ENCODE measurements at places on chromosomes 11 and 22.

- DNase-seq, result no peak
Observed at GRCh38 chr22:19359554-19360299, 68.2 kb upstream of the CLTCL1 start.

- no peak for DNase-seq
Observed at GRCh38 chr22:38107692-38108515, 2.6 kb downstream of the BAIAP2L2 start.

GRCh38 chr11:133172349-133172748 is 360.0 kb downstream of the OPCML start:
- no peak for DNase-seq

GRCh38 chr11:118275176-118275575 is 11.1 kb upstream of the MPZL2 start:
- no peak for DNase-seq

DNA sequence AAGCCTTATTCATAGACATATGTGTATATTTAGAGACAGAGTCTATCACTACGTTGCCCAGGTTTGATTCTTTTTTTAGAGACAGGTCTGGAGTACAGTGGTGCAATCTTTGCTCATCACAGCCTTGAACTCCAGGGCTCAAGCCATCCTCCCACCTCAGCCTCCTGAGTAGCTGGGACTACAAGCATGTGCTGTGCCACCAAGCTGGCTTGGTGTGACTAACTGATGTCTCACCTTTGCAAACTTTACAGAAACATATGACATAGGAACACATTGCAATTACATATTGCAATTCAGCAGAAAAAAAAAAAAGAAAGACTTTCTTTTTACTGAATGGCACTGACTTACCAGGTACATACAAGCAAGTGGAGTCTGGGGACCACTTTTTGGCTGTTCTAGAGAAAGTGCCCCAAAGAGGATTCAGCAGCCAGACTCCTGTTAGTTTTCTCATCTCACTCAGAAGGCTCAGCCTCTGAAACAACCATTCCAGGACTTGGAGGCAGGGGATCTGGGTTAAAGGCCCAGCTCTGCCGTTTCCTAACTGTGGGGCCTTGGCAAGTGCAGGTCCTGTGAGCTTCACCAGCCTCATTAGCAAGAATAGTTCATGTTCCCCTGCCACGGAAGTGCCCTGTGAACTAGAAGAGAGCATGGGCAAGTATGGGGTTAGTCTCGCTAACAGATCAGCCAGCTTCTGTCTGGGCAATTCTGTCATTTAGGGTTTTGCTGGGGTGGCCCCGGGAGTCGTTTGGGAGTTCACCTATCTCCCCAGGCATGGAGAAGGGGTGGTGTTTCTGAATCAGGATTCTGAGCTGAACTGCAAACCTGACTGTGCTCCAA is 11.3 kb upstream of the NFAM1 start:
- no peak for DNase-seq

DNA sequence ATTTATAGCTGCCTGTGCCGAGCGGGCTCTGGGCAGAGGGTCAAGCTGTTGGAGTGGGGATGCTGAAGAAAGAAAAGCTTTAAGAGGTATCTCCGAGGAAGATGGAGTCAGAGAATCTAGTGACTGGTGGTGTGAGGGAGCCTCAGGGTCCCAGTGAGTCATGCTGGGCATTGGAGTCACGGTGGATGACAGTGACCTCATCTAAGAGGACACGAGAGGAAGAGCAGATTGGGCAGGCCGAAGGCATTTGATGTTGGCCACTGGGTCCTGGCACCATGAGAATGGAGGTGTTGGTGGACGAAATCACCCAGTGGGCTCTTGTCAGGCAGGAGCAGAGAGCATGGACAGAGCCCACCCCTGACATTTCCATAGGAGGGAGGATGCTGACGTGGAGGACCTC is 68.4 kb downstream of the TBC1D22A start:
- no peak for DNase-seq

- DNase-seq, result no peak
Observed at GRCh38 chr11:12177739-12178338, 67.4 kb downstream of the MICAL2 start.

DNA sequence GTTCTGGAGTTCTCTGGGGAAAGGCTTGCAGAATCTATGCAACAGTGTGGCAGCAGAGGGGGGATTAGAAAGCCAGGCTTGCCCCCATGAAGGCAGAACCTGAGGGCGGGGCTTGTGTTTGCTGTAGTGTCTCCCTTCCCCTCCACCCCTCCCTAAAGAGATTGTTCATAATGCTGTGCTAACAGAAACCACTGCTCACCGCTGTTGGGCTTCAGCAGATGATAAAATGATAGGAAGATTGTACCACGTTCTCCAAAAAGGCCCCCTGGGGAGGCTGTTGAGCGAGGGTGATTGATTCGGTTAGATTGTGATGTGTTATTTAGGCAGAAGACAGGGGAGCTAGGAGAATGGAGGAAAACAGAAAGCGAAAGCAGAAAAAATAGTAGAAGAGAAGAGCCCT is 215.2 kb upstream of the NCAM1 start:
- DNase-seq, result no peak

- DNase-seq, result no peak
Observed at GRCh38 chr11:65887723-65888162, 528 bp downstream of the FIBP start.

DNA sequence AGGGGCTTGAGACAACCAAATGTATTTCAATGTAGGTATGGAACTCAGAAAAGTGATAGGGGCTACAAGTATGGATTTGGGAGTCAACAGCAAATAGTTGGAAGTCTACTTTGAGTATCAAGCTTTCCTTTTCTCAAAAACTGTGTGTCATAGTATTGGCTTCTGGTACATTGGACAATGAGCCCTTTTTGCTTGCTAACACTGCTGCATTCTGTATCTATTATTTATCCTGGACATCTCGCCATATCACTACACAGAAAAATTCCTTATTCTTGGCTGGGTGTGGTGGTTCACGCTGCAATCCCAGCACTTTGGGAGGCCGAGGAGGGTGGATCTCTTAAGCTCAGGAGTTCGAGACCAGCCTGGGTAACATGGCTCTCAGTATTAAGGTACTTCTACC is 18.4 kb downstream of the CYP2R1 start:
- no peak for DNase-seq

GRCh38 chr11:118180300-118180703 is 3.9 kb upstream of the SCN2B start:
- DNase-seq, result peak; percentile 70

DNA sequence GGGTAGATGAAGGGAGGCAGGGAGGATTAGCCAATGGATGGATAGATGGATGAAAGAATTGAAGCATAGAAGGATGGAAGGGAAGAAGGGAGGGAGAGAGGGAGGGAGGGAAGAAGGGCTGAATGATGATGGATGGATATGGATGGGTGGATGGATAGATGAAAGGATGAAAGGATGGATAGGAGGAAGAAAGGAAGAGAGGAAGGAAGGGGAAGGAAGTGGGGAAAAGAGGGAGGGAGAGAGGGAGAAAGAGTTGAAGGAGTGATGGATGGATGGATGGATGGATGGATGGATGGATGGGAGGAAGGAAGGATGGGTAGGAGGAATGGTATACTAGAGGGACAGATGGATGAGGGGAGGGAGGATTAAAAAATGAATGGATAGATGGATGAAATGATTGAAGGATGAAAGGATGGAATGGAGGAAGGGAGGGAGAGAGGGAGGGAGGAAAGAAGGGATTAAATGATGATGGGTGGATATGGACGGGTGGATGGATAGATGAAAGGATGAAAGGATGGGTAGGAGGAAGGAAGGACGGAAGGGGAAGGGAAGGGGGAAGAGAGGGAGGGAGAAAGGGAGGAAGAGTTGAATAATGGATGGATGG is 145.9 kb downstream of the MN1 start:
- DNase-seq, result no peak

GRCh38 chr22:44396021-44396726 is 83.4 kb upstream of the SHISAL1 start:
- peak; percentile 4 for DNase-seq

DNA sequence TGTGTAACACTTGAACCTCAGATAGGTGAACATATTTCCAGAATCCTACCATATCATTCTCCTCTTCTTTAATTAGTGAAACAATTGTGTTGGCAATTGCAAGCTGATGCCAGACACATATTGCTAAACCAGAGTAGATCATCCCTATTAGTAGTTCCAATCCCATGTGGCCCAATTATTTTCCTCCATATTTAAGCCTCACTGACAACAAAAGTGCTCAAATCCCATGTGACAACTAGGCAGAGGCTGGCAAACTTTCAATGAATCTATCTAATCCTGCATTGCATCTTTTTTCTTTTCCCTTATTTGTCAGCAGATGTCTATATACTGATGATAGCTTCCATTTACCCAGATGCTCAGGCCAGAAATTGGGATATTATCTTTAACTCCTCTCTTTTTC is 90.4 kb downstream of the GRIA4 start:
- no peak for DNase-seq

GRCh38 chr22:42608823-42609361 is 5.8 kb downstream of the POLDIP3 start:
- no peak for DNase-seq

GRCh38 chr11:86932259-86932585 is 23.0 kb downstream of the FZD4 start:
- no peak for DNase-seq

Data from uterus (tissue), 4 donors.